Sciatic nerve (tissue), 2 donors: ENCODE measurements at places on chromosomes 3 and 15. TPM values are rescaled to one million over a fixed set of nuclear protein-coding genes. Genes with fewer than 3 reads are reported as not detected.
A peak's percentile ranks its signal among the peaks of the same experiment; 100 is the strongest.

The FBXL2 gene
- 22.4 TPM for total RNA-seq

- peak; percentile 76 for DNase-seq
Observed at GRCh38 chr15:33700695-33701303, 267.5 kb upstream of the CHRM5 start.

The HESX1 gene
- total RNA-seq = 0.89 TPM

DNA sequence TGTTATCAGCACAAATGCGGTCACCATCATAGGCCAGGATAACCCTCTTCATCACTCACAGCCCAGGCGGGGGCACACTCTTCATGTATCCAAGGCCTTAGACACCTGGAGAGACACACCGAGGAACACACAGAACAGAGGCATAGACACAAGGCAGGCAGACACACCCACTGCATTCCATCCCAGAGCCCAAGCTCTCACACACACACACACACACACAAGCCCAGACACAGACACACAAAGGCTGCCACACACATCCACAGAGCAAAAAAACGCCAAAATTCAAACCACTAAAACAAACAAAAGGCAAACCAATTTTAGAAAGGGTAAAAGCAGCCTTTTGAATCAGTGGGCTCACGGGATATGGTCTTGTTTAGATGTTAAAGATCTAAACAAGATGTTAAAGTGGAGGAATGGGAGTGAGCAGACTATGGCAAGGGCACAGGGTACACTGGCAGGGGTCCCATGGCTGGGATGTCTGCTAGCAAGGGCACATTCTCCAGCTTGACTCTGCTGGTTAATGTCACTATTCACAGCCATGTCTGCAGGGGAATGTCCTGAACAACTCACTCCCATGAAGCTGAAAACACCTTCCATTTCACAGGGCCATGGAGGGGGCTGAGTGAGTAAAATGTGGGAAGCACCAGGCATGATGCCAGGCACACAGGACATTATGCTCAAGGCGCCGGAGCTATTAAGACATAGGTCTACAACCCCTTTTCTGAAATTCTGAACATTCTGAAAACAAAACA, 14.9 kb upstream of the CRABP1 start:
- DNase-seq = no peak

DNA sequence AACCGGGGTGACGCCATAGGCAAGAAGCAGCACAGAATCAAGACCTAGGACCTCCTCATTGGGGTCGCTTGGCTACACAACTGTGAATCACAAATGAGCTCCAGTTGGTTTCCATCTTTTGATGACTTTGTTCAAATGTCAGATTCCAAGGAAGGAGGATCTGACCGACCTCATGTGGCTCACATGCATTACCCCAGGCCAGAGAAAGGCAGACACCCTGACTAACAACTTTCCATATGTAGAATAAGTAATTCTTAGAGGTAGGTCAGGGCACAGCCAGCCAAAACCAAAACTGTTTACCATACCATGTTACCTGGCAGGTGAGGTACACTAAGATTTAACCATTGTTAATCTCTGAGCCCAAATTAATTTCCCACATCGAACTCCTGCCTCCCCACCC, 96.5 kb downstream of the CCNL1 start:
- DNase-seq = no peak

DNA sequence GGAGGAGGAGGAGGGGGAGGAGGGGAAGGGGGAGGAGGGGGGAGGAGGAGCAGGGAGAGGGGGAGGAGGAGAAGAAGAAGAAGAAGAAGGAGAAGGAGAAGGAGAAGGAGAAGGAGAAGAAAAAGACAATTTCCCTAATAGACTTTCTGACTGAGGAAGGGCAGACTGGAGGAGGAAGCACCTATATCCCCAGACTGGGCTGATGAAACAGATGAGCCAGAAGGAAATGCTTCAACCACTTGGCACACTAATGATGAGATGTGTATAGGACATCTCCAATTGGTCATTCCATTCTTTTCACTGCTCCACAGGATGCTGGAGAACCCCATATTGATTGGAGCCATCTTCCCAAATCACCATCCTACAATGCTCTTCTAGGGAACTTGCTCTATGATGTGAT, 69.9 kb downstream of the LYZL4 start:
- DNase-seq = no peak

- DNase-seq = no peak
Observed at GRCh38 chr15:70466305-70466704, 297.1 kb downstream of the UACA start.

DNA sequence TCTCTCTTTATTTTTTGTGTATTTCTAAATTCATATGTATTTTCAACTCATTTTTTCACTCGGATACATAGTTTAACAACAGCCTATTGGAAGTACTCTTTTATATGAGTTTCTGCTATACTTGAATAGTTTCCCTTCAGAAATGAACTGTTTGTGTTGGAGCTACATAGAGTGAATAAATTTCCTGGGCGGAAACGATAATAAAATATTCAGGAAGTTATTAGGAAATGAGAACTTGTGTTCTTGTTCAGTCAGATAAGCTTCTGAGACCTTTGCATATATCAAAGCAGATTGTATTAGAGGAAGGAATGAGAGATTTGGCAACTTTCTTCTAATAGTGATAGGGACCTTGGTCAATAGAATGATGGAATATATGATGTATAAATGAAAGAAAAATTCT, 27.3 kb downstream of the NEO1 start:
- DNase-seq = no peak

GRCh38 chr15:65275104-65275727, 11.5 kb downstream of the PARP16 start:
- no peak for DNase-seq

- DNase-seq = no peak
Observed at GRCh38 chr3:97872525-97873042, 50.8 kb downstream of the CRYBG3 start.

GRCh38 chr15:52464478-52464877, 64.2 kb downstream of the MYO5A start:
- no peak for DNase-seq

DNA sequence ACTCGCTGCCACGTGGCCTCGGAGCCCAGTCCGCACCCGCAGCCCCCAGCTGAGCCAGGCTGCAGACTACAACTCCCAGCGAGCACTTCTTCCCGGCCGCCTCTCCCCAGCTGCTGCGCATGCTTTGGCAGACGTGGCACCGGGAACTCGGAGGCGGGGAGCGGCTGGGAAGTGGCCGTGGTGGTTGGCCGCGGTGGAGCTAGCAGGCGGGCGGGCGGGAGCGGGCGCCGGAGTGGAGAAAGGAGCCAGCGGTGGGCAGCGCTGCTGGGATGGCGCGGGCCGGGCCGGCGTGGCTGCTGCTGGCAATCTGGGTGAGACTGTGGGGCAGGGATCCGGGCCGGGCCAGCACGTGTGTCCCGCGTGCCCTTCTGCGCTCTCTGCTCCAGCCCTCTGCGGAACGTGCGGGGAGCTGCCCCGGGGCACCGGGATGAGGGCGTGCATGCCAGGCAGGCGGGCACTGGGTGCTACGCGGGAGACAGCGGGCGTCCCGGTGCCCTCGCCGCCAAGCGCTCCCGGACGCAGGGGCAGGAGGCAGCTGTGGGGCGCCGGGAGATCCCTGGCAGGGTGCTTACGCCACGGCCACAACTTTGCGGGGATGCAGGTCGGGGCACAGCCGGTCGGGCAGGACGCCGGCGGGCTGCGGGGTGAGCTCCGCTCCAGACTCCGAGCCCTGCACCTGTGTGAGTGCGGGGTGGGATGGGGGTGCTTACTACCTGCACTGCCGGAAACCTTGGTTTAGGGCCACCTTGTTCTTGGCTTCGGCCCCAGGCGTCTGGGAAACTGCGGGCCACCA, at the start of gene PDIA5:
PDIA5 (plus strand) TSS at position 130 of the 793 bp plus-strand sequence; CDS start at position 270, 140 bp downstream.
- peak; percentile 92 for DNase-seq

DNA sequence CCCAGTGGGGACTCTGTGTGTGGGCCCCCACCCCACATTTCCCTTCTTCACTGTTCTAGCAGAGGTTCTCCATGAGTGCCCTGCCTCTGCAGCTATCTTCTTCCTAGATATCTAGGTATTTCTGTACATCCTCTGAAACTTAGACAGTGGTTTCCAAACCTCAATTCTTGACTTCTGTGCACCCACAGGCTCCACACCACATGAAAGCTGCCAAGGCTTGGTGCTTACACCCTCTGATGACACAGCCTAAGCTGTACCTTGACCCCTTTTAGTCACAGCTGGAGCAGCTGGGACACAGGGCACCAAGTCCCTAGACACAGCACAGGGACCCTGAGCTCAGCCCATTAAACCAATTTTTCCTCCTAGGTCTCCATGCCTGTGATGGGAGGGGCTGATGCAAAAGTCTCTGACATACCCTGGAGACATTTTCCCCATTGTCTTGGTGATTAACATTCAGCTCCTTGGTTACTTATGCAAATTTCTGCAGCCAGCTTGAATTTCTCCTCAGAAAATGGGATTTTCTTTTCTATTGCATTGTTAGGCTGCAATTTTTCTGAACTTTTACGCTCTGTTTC, 304.5 kb downstream of the OTOL1 start:
- no peak for DNase-seq

- no peak for DNase-seq
Observed at GRCh38 chr3:109806929-109807328, 469.6 kb upstream of the DPPA4 start.

The CKMT1B gene
- total RNA-seq = not detected
